SK-N-SH (cell line): ENCODE measurements at places on chromosomes 11 and 22. TPM values are rescaled to one million over a fixed set of nuclear protein-coding genes. Genes with fewer than 3 reads are reported as not detected.

DNA sequence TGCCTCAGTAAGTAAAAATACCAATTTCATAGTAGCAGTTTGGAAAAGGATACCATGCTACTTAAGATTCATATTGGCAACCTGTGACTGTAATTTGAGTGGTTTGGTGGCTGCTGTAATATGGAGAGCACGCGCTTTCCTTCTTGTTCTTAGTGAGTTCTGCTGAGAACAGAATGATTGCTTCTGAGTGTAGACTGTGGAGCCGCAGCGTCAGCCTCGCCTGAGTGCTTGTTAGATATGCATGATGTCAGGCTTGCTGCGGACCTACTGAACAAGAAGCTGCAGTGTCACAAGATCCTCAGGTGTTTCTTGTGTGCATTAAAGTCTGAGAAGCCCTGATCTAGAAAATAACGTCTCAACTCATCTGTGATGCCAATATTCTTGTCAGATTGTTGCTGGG, 143.2 kb downstream of the ARHGAP42 start:
- H3K27ac ChIP-seq: no peak overlapping the region
- H3K4me3 ChIP-seq: no peak overlapping the region
- H3K27me3 ChIP-seq: peaks cover 22% of the 10 kb centered on the region; the same call in 1 of the 2 replicates
- H3K36me3 ChIP-seq: no peaks in the 10 kb centered on the region
- DNase-seq: no peak
- no peaks in the 10 kb centered on the region for H3K4me1 ChIP-seq

DNA sequence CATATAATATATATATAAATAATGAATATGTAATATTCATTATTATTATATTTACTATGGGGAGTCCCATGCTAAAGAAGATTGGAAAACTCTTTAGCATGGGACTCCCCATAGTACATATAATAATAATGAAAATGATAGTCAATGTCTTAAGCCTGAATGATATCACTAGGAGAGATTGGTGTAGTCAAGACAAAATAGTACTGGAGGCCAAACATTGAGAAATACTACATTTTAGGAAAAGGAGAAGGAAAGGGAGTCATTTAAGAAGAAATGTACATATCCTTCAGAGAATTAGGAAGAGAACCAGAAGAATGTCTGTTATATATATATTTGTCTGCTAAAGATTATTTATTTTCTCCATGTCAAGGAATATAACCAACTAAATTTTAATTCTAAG, 5.0 kb upstream of the VWA5A start:
- H3K36me3 ChIP-seq: no peaks in the 10 kb centered on the region
- no peaks in the 10 kb centered on the region; the same call in 1 of the 2 replicates for H3K27me3 ChIP-seq
- H3K4me1 ChIP-seq: peaks cover 3% of the 10 kb centered on the region
- no peak for DNase-seq
- no peak overlapping the region for H3K4me3 ChIP-seq

DNA sequence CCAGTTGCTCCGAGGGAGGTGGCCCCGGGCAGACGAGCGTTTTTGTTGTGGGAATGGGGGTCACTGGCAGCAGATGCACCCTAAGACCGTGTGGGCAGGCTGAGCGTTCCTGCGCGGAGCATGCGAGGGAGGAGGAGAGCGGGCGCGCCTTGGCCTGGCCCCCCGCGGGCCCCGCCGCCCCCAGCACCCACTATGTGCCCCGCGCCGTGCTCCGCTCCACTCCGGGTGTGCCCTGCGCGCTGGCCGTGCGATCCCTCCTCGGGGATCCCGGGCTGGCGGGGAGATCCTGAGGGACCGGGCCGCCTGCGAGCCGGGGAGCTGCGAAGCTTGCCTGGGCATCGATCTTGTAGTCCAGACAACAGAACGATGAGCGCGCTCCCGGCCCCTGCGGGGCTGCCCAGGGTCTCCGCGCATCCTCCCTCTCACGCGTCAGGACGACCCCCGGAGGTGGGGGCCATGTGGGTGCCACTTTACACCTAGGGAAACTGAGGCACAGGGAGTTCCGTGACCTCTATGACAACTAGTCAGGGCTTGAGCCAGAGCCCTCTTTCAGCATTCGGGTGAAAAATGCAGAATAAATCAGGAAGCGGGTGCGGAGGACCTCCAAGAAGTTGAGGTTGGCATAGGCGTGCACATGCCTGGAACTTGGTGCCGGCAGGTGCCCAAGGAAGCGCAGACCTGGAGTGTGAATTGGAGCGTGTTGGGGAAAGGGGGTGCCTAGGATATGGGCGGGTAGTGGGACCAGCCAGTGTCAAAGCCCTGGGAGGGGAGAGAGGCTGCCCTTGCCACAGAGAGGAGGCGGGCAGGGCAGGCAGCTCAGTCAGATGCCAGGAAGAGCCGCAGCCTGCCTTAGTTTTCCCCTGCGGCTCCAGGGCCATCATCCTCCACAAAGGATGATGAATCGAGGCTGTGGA, 1.3 kb upstream of the KMT5B start:
- H3K27me3 ChIP-seq: no peaks in the 10 kb centered on the region; the same call in 1 of the 2 replicates
- peaks cover 11% of the 10 kb centered on the region; the same call in 1 of the 2 replicates for H3K4me1 ChIP-seq
- H3K36me3 ChIP-seq: no peaks in the 10 kb centered on the region
- H3K4me3 ChIP-seq: peak overlapping the region; percentile 96
- peak overlapping the region; percentile 88 for H3K27ac ChIP-seq
- peak; percentile 44 for DNase-seq

GRCh38 chr22:40951795-40952605, 822 bp downstream of the RBX1 start:
- H3K4me1 ChIP-seq: no peaks in the 10 kb centered on the region; the same call in none of the 2 replicates
- H3K4me3 ChIP-seq: peak overlapping the region; percentile 72
- no peak for DNase-seq
- no peaks in the 10 kb centered on the region for H3K27me3 ChIP-seq

OR8D1 gene
- not detected in 2 replicates for polyA plus RNA-seq

POTEH gene
- 1.3 TPM in 2 replicates for polyA plus RNA-seq

C11orf21 gene
- 0.03 and 0.06 TPM in 2 replicates for polyA plus RNA-seq

DTX4 gene
- polyA plus RNA-seq: 0.02 and 0.05 TPM in 2 replicates

- H3K36me3 ChIP-seq: no peaks in the 10 kb centered on the region
- H3K4me1 ChIP-seq: no peaks in the 10 kb centered on the region
- H3K27ac ChIP-seq: no peak overlapping the region
- H3K4me3 ChIP-seq: no peak overlapping the region
- DNase-seq: no peak
- no peaks in the 10 kb centered on the region for H3K27me3 ChIP-seq
Observed at GRCh38 chr11:97610000-97610399, 1220.2 kb downstream of the JRKL start.

GRCh38 chr22:30743257-30744020, 48.8 kb downstream of the OSBP2 start:
- no peaks in the 10 kb centered on the region for H3K27me3 ChIP-seq
- H3K36me3 ChIP-seq: no peaks in the 10 kb centered on the region
- H3K4me3 ChIP-seq: no peak overlapping the region
- H3K27ac ChIP-seq: no peak overlapping the region

DNA sequence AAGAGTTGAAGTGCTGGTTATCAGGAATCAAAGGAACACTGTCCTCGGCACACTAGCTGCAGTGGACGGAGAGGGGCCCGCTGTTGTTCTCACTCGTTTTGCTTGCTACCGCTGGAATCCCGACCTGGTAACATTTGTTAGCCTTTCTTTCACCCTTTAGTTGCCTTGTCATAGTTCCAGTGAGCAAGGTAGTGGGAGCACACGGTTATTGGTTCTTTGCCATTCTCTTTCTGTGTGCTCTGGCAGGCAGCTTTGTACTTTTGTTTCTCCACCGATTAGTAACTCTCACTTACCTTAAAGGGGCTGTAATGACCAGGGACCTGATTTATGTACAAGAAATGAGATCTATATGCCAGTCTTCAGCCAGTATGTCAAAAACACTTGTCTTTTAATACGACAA, 1.8 kb downstream of the DEPDC7 start:
- no peak overlapping the region for H3K27ac ChIP-seq
- H3K27me3 ChIP-seq: no peaks in the 10 kb centered on the region
- no peaks in the 10 kb centered on the region for H3K36me3 ChIP-seq
- no peak for DNase-seq
